Thoracic aorta endothelial cell (primary cell): ENCODE measurements at places on chromosomes 16 and 17. TPM values are rescaled to one million over a fixed set of nuclear protein-coding genes. Genes with fewer than 3 reads are reported as not detected.

BEAN1 gene
- not detected in 2 replicates for total RNA-seq

SLC39A11 gene
- total RNA-seq: 8.5 and 10.2 TPM in 2 replicates

EVPL gene
- total RNA-seq: not detected in 2 replicates

CD300LB gene
- not detected in 2 replicates for total RNA-seq

NLRC3 gene
- total RNA-seq: 1.9 and 2.7 TPM in 2 replicates

PSME3 gene
- total RNA-seq: 172 and 175 TPM in 2 replicates

MRTFB gene
- total RNA-seq: 37.1 and 46.9 TPM in 2 replicates

AMFR gene
- total RNA-seq: 152 and 165 TPM in 2 replicates

ITPRIPL2 gene
- total RNA-seq: 41.9 and 46.5 TPM in 2 replicates

FNDC8 gene
- not detected in 2 replicates for total RNA-seq

SLFN14 gene
- total RNA-seq: not detected in 2 replicates

CEP295NL gene
- total RNA-seq: 1.9 and 2.6 TPM in 2 replicates

MYLK3 gene
- under 0.01 and 0.13 TPM in 2 replicates for total RNA-seq

IGF2BP1 gene
- total RNA-seq: 1.5 and 5.1 TPM in 2 replicates

PPP1R1B gene
- total RNA-seq: not detected in 2 replicates

SPHK1 gene
- 96.0 and 131 TPM in 2 replicates for total RNA-seq

HOXB6 gene
- 2.5 and 34.7 TPM in 2 replicates for total RNA-seq

CDRT15 gene
- total RNA-seq: not detected in 2 replicates

GRAPL gene
- 17.2 and 21.1 TPM in 2 replicates for total RNA-seq

TIGD7 gene
- total RNA-seq: 3.6 and 7.0 TPM in 2 replicates

ST6GALNAC1 gene
- total RNA-seq: not detected in 2 replicates

CSH2 gene
- total RNA-seq: not detected in 2 replicates

TLCD3B gene
- 0.07 and 0.13 TPM in 2 replicates for total RNA-seq

SOX15 gene
- total RNA-seq: not detected in 2 replicates

WFIKKN1 gene
- total RNA-seq: 0.13 and 0.22 TPM in 2 replicates

C16orf54 gene
- total RNA-seq: not detected in 2 replicates

GPRC5C gene
- not detected in 2 replicates for total RNA-seq

PRSS22 gene
- not detected in 2 replicates for total RNA-seq

CHST5 gene
- not detected in 2 replicates for total RNA-seq

C16orf95 gene
- total RNA-seq: 2.9 and 4.3 TPM in 2 replicates

CRYBA1 gene
- total RNA-seq: not detected in 2 replicates

VAT1L gene
- 2.4 and 6.8 TPM in 2 replicates for total RNA-seq

SLC12A3 gene
- not detected in 2 replicates for total RNA-seq

ARHGDIG gene
- total RNA-seq: 0.79 and 1.7 TPM in 2 replicates

AURKB gene
- total RNA-seq: 45.9 and 66.0 TPM in 2 replicates

TMC7 gene
- 4.2 and 5.6 TPM in 2 replicates for total RNA-seq

MEIOB gene
- total RNA-seq: 0.14 and 0.66 TPM in 2 replicates

TBC1D3B gene
- total RNA-seq: 0.93 and 1.1 TPM in 2 replicates

TBC1D3L gene
- 1.2 and 2.1 TPM in 2 replicates for total RNA-seq
